ENCODE measurements at places on chromosomes 4 and X. TPM values are rescaled to one million over a fixed set of nuclear protein-coding genes. Genes with fewer than 3 reads are reported as not detected.

Gene DCAF8L2
- total RNA-seq = under 0.01 TPM

Gene DCAF4L1
- total RNA-seq = 0.09 TPM

Gene TSPYL2
- total RNA-seq = 23.7 TPM

Gene CEP44
- 20.7 TPM for total RNA-seq

Gene ETNPPL
- total RNA-seq = not detected

Gene KCNE5
- total RNA-seq = 0.74 TPM

Gene PNCK
- 0.74 TPM for total RNA-seq

Gene ADGRG4
- total RNA-seq = not detected

Gene ALB
- total RNA-seq = 0.09 TPM

Gene KLHL5
- total RNA-seq = 230 TPM

Gene CRLF2
- total RNA-seq = not detected

Gene SEL1L3
- 178 TPM for total RNA-seq

Gene SPANXA2
- total RNA-seq = 0.28 TPM

Gene GPR119
- not detected for total RNA-seq

Gene SAGE1
- under 0.01 TPM for total RNA-seq

Gene CCDC110
- 2.0 TPM for total RNA-seq

Gene INPP4B
- total RNA-seq = 4.3 TPM

Gene JADE3
- 2.7 TPM for total RNA-seq

Gene DDX53
- total RNA-seq = not detected

Gene GPR50
- not detected for total RNA-seq

Gene DOK7
- not detected for total RNA-seq

Gene ITGB1BP2
- total RNA-seq = 3.6 TPM

Gene HDX
- 5.7 TPM for total RNA-seq

Gene ATP11C
- total RNA-seq = 53.8 TPM

Gene STATH
- not detected for total RNA-seq

Gene LRBA
- total RNA-seq = 28.6 TPM

Gene RADX
- 1.00 TPM for total RNA-seq
